ENCODE measurements at places on chromosomes 7 and 10.

- DNase-seq, result no peak
Observed at GRCh38 chr7:137266764-137267163, 76.8 kb downstream of the PTN start.

GRCh38 chr10:68330852-68331454, 911 bp upstream of the HNRNPH3 start:
- no peak for DNase-seq

DNA sequence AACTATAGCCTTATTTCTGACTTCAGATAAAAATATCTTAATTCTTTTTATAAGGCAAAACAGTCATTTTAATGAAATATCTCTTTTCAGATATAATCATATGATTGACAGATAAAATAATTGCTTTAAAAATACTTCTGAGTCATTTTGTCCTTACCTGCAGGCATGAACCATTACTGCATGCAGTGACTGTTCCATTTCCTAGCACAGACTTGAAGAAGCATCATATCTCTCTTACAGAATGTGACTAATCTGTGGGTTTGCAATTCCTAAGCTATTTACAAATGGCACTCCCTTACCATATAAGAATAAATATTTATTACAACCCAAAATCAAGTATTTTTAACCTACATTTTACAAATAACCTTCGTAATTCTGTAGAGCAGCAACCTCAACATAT, 120.7 kb downstream of the SRPK2 start:
- DNase-seq, result no peak

DNA sequence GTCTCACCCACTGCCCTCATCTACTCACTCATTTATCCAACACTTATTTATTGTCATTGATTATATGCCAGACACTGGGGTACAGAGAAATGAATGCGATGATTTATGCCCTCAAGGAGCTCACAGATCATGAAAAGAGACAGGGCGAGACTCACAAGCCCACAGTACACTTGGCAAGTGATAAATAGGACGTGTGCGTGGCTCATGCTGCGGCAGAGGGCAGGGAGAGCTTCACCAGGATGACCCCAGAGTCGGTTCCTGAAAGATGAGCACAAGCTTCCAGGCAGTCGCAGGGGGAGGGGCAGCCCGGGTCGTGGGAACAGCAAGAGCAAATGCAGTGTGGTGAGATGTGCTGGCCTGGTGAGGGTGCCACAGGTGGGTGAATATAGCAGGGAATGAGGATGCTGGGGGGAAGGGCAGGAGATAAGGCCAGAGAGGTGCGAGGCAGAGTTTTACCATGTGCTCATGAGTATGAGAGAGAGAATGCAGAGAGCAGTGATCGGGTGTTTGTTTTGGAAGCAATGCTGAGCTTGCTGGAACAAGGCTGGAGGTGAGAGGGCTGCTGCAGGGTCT, 70.9 kb downstream of the ATXN7L1 start:
- DNase-seq, result no peak

DNA sequence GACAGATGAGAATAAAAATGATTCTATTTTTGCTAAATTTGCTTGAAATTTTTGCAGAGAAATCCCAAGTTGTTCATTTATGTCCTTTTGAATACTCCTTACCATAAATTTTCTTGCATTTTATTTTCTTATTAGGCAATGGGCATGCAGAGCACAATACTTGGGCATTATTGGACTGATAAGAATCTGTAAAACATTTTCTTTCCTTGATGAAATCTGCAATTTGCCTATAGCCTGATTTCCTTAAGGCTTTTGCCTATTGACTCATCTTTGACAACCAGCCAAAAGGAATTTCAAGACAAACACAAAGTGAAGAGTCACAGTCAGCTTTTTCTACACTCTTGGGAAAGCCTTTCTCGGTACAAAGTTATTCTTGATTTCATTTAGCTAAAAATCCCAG, 30.5 kb upstream of the GNAT3 start:
- DNase-seq, result no peak

DNA sequence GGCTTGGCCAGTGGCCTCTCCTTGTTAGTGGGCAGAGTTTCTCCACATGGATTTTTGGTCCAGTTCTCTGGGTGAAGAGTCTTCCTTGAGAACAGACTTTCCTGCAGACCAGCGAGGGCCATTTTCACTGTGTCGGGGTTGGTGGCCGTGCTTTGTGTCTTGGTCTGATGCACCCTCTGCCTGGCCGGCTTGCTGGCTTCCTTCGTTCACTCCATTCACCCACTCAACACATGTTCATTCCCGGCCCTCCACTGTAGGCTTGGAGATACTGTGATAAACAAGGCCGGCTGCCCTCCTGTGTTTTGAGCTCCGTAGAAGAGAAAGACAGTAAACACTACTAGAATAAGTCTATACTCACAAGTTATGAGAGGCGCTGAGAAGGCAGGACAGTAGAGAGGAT, 76.8 kb upstream of the BTBD16 start:
- DNase-seq, result no peak

- DNase-seq, result no peak
Observed at GRCh38 chr7:52270301-52270700, 765.1 kb upstream of the POM121L12 start.

DNA sequence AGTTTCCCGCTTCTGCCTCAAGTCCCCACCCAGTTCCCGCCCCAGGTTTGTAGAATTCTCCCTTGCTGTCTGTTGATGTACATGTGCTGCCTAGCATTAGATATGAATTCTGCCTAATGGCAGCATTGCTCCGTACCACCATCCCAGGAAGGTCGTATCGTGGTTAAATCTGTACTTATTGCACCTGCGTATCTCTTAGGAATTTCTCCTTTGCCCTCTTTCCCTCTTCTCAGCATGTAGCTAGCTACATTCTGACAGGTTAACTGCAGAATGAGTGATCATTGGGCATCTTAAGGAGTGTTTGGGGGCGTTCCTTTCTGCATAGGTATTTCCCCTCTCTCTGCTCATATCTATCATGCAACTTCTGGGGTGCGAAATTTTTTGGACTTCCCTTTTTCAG, 293.1 kb downstream of the GPR158 start:
- DNase-seq, result no peak

DNA sequence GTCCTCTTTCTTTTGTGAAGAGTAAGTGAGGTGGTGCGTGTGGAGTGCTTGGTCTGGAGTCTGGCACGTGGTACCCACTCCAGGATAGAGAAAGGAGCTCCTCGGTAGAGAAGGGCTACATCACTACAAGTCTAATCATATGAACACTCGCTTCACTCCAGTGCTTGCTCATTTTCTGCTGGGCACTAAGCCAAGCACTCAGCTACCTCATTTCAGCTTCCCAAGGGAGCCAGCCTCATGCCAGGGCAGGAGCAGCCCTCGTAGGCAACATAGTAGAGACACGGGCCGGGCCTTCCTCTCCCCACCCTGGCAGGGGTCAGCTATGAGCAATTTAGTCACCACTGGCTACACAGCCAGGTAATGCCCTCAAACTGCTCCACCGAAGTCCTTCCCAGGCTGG, 11.4 kb upstream of the HSPA12A start:
- no peak for DNase-seq

- no peak for DNase-seq
Observed at GRCh38 chr7:30200591-30200990, 65.8 kb downstream of the MTURN start.

DNA sequence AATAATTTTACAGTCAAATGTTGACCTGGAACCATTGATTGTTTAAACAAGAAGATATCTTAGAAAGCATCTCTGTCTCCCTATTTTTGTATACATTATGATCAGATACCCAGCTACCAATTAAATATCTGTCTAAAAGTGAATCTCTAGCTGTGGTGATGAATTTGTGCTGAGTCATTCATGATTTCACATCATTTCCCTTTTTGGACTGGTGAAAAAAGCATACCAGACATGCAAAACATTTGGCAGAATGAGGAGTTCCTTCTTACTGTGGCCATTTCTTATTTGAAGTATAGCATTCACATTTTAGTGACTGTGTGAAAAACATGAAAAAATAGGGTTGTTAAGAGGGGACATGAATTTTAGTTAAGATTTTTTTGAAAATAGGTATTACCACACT, 98.0 kb upstream of the GATA3 start:
- DNase-seq, result no peak

GRCh38 chr10:123783296-123783695, 108.3 kb downstream of the CPXM2 start:
- no peak for DNase-seq

- DNase-seq, result no peak
Observed at GRCh38 chr10:109894516-109894915, 28.8 kb downstream of the XPNPEP1 start.

DNA sequence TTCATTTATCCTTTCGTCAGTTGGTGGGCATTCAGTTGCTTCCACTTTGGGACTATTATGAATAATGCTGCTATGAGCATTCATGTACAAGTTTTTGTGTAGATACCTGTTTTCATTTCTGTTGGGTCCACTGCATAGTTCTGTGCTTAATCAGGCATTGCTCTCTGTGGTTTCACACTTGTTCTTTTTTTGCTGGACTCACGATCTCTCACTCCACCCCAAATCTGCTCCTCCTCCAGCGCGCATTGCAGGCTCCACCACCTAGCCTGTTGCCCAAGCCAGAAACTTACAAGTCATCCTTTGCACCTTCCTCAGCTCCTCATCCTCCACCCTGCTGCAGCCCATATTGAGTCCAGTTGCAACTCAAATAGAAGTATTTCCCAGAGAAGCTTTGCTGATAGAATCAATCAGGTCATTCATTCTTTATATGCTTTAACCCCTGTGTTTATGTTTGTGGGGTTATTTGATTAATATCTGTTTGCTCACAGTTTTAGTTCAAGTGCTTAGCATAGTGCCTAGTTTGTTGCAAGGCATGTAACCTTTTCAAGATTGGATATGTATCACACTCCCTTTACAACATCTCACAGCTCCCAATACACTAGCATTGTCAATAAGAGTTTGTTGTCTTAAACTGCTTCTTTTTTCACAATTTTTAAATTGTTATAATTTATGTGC, 16.6 kb upstream of the AFAP1L2 start:
- DNase-seq, result no peak

GRCh38 chr10:88392222-88392621, 190.9 kb downstream of the RNLS start:
- DNase-seq, result no peak

DNA sequence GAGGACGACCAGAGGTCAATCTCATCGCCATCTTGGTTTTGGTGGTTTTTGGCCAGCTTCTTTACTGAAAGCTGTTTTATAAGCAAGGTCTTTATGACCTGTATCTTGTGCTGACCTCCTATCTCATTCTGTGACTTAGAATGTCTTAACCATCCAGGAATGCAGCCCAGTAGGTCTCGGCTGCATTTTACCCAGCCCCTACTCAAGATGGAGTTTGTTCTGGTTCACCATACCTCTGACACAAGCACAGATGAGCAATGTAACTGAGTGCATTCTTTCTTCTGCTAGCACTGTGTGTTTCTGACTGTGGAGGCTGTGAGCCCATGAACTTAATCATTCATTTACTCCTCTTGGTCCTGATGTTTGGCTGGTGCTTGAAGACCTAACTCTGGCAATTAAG, 794.5 kb upstream of the CELF2 start:
- no peak for DNase-seq

DNA sequence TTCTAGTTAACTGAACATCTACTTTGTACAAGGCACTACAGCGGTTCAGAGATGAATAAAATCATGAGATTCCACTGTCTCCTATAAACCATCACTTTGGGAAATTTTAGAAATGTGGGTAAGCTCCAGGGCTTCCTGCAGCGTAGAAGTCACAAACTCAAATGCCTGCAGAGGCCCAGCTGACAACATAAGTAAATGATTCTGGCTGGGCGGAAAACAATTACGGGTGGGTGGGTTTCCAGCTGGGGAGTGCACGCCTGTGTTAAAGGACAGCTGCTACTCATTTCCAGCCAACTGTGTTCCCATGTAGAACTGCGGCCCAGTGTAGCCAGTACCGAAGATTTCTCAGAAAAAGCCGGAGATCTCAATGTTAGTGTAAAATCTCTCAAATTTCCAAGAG, 69.5 kb upstream of the ATRNL1 start:
- no peak for DNase-seq

GRCh38 chr7:30145426-30145970, 10.7 kb downstream of the MTURN start:
- no peak for DNase-seq

DNA sequence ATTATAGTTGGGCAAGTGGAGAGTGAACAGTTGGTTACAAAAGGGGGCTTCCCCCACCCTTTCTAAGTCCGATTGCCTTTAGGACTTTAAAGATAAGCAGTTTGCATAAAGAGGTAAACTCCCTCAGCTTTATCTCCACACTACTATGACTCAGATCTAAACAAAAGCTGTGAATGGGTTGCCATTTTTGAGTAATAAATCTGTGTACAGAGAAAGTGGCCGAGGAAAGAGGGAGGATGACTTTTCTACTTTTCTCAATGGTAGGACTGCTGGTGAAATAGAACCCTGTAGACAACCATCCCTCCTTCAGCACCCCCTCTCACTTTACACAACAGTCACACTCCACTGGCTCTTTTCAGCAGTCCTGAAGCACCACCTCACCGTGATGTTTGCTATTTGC, 71.2 kb downstream of the DNMBP start:
- DNase-seq, result no peak

- no peak for DNase-seq
Observed at GRCh38 chr10:33247221-33247922, 87.1 kb downstream of the NRP1 start.

- DNase-seq, result no peak
Observed at GRCh38 chr7:117185124-117185523, 137.7 kb downstream of the WNT2 start.

- no peak for DNase-seq
Observed at GRCh38 chr10:16689227-16689626, 128.0 kb downstream of the RSU1 start.

- no peak for DNase-seq
Observed at GRCh38 chr10:84200537-84201243, 6.4 kb downstream of the CDHR1 start.

GRCh38 chr10:61399406-61399805, 53.8 kb downstream of the TMEM26 start:
- DNase-seq, result no peak

- DNase-seq, result no peak
Observed at GRCh38 chr7:5425507-5426225, 2.0 kb upstream of the TNRC18 start.

- DNase-seq, result no peak
Observed at GRCh38 chr10:91745090-91745831, 53.0 kb upstream of the TNKS2 start.

GRCh38 chr10:71727738-71728737, 8.5 kb upstream of the C10orf105 start:
- DNase-seq, result no peak

DNA sequence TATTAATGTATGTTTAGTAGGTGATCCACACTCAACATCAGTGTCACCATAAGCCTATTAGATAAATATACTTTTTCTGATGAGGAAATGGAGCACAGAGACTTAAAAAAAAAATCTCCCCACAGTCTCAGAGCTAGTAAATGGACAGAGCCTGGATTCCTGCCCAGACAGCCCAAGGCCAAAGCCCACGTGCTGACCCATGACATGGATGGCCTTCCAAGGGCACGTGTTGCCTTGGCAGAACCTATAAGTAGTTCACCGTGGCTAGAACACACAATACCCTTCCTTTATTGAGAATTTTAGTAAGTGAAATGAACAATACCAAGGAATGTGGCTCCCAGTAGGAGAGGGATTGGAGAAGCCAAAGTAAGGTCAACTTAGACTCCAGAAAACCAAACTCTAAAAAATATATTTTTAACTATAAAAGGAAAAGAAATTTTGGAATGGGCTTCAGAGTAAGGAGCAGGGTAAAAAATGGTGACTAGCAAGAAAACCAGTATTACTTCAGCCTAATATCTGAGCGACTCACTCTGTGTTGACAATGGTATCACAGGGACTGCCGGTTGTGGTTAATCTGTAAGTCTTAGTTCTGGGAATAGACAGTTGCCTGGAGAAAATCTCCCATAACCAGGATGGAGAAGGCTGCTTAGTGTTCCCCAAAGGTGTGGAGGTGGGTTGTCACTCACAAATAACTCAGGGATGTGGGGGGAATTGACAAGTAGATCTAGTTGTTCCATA, 223.0 kb downstream of the SORCS1 start:
- DNase-seq, result no peak

Data from chondrocyte (in vitro differentiated cells).